ENCODE measurements at places on chromosomes 5 and 9.

- DNase-seq, result no peak
These were observed 165.1 kb upstream of the PRR16 start for GRCh38 chr5:120298981-120299380.

- no peak for DNase-seq
These were observed 152.9 kb upstream of the SLC28A3 start for GRCh38 chr9:84493284-84493947.

DNA sequence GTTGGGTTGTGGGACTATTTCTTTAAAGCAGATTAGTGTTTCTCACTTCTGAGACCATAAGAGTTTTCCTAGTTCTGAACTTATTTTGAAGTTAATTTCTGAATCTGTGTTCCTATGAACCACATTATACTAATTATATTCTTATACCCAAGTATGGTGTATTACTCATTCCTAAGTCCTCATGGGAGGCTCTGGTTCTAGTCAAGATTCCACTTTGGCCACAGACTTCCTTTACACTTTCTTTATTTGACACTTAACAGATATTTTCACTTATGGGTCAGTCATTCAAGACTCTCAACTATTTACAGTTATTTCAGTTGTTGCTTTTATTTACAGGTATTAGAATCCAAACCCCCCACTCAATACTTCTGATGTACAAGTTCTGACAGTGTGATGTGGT is 937.2 kb upstream of the TYRP1 start:
- DNase-seq, result no peak

- DNase-seq, result no peak
These were observed 60.6 kb downstream of the HSD17B3 start for GRCh38 chr9:96241391-96241809.

DNA sequence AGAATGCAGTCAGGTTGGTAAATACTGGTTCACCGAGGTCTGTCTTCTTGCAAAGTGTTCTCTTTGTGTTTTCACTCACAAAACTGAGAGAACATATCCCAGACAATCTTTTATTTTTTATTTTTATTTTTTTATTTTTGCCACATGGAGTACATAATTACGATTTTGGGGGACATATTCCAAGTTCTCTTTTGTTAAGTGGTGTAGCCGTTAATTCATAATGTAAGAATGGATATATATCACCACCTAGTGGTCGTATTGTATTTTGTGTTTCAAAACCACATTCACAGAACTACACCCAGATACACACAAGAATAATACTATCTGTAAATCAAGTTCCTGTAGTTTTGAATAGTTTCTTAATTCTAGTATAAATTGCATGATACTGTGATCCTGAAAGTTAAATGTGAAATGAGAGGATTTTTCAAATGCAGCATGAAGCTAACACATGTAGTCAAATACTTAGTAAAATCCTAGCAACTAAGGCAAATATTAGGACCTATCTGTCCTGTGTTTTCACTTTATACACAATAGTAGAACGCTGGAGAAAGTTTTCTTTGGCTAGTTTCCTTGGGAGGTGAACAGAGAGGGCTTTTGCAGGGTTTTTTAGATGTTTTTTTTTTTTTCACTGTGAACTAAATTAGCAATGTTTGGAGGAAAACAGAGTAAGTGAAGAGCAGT is 92.7 kb downstream of the VCAN start:
- no peak for DNase-seq

GRCh38 chr9:7201196-7201595 is 443.4 kb downstream of the KDM4C start:
- DNase-seq, result no peak

DNA sequence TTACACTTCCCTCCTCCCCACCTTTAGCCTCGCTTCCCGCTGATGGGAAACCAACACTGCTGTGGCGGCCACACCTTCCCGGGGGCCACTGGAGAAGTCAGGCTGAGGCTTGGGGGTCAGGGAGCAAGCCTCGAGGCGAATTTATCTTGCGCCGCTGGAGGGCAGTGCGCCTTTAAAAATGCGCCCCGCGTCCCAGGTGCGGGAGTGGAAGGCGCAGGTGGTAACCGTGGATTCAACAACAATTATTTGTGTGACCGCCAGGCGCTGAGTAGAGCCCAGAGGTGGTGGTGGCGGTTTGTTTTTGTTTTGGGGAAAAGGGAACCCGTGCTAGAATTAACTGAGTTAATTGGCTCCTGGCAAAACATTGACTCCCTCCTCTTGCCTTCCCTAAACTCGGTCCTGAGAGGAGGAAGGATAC is 1.1 kb downstream of the CFAP77 start:
- peak; percentile 60 for DNase-seq

GRCh38 chr9:38309324-38310195 is 82.9 kb upstream of the ALDH1B1 start:
- no peak for DNase-seq

GRCh38 chr9:124454791-124455443 is 4.7 kb downstream of the ADGRD2 start:
- no peak for DNase-seq

- DNase-seq, result no peak
These were observed 65.0 kb upstream of the IER5L start for GRCh38 chr9:129242971-129243561.

DNA sequence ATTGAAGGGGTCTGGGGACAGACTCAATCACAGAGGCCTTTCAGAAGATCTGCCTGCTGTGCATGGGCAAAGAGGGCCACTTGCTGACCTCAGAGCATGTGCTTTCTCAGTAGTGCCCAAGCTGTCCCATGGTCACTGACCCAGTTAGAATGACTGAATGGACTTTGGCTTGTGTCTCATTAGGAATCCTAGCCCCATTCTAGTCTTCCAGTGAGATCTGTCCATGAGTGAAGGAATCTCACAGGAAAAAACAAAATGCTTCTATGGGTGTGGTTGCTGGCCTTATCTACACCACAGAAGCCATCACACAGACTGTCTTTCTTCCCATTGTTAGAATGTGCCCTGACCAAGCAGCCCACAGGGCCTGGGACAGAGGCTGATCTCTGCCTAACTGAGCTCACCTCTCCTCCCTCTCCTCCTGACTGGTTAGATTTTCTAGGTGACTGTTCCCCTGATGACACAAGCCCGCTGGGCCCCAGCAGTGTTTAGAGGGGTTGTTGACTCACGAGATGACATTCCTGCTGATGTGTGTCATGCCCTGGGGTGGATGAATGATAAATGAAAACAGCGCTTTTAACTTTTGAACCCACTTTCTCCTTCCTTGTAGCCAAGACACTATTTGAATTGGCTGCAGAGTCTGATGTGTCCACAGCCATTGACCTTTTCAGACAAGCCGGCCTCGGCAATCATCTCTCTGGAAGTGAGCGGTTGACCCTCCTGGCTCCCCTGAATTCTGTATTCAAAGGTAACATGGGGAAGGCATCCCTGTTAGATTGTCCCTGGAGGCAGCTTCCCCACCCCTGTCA is 24.8 kb downstream of the TGFBI start:
- DNase-seq, result no peak

- no peak for DNase-seq
These were observed 904 bp downstream of the GDNF start for GRCh38 chr5:37838933-37839341.

GRCh38 chr5:87048156-87048555 is 219.5 kb upstream of the RASA1 start:
- no peak for DNase-seq

DNA sequence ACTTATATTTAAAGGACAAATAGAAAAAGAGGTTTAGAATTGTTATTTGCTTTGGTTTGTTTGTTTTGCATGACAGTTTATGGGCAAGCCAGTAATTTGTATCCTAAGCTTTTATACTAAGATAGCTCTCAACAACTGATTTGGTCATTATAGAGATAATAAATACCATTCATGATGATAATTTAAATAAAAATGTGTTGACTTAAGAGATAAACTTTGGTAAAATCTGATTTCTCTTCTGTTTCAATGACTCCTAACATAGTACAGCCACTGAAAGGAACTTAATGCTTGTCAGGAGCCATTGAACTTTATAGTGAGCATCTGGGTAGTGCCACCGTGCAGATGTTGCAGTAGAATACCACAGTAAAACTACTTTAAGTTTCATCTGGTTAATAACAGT is 160.7 kb upstream of the ACOT12 start:
- no peak for DNase-seq

GRCh38 chr9:77807281-77807683 is 159.2 kb upstream of the GNA14 start:
- no peak for DNase-seq

- no peak for DNase-seq
These were observed 566 bp downstream of the IRX2 start for GRCh38 chr5:2750758-2751464.

DNA sequence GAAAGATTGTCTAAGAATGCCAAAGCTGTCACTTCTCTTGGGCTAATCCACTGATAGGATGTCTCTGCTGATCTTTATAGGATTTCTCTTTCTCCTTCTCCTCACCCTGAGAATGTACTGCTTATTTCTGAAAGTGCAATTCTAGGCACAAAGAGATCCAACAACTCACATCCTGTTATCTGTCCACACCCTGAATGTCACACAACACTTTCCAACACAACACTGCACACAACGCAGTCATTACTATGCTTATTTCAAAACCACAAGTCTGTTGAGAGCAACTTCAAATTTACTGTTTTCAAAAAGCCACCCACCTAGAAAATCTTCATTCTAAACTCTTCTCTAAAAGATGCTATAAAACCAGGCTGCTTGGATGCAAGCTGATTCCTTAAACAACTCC is 215.0 kb downstream of the ROR2 start:
- no peak for DNase-seq

- DNase-seq, result peak; percentile 13
These were observed 19.8 kb downstream of the IFT74 start for GRCh38 chr9:26975728-26976707.
